ENCODE measurements at places on chromosomes 4 and X.

DNA sequence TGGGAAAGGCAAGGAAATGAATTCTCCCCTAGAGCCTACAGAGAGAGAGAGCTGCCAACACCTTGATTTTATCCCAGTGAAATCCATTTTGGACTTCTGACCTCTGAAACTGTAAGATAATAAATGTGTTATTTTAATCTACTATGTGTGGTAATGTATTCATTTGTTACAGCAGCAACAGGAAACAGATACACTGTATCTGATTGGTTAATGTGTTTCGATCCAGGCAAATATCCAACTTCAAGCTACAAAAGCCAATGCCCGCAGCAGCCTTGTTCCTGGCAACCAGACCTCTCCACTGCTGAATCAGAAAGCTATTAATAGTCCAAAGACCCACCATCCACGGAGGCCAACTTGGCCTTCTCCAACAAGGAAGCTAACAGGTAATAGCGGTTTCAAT, 318.1 kb downstream of the PTTG2 start:
- DNase-seq, result no peak

DNA sequence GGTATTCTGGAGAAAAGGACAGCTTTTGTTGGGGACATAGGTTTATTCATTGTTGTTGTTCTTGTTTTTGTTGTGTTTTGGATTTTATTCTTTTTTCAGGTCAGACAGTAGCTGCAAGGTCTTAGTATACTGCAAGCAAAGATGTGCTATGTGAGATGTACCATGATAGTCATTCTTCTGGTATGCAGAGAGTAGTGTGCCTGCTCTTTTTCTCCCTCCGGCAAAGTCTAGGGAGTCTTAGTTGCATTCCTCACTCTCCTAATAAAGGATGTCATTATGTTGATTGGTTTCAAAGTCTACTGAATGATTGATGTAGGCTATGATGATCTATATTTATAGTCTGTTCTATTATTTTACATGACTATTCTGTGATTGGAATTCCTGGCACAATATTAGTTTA, 119.9 kb upstream of the POF1B start:
- no peak for DNase-seq

DNA sequence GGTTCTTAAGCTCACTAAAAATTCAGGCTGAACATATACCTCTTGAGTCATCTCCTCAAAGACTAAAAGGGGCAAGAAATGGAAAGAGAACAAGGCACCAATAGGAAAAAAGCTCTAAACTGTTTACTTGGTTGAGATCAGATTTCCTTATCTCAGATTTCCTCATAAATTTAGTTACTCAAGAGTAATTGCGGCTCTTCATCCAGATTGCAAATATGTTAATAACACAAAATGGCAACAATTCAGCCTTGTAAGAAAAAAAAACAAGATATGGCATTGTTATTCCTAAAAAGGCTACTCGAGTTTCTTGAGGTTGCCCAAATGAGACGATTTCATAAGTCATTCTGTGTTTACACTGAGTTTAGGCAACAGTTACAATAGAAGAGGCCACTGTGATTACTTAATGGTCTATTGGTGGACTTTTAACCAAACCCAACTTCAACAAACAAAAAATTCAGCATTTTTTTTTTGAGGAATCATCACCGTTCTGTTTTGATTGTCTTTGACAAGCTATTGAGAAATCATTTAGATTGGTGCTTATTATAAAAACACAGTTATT, 97.9 kb upstream of the PDHA1 start:
- DNase-seq, result no peak

- no peak for DNase-seq
Measured at GRCh38 chrX:106042296-106042695, 3.8 kb upstream of the SERPINA7 start.

DNA sequence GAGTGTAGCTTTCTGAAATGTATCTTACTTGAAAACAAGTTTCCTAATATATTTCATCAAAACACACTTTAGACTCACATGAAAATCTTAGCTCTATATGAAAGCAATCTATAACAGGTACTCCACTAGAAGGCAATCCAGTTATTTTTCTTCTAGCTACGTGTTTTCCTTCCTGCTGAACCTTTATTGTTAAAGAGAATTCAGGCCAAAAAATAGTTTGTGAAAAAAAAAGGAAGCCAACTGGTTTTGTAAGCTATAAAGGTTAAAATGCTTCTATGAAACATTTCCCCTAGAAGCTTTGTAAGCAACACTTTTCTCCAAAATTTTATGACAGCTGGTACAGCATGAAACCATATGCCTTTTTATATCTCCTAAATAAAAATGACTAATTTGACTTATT, 304.7 kb upstream of the DIAPH2 start:
- DNase-seq, result no peak

GRCh38 chr4:86033171-86033570, 326.7 kb downstream of the MAPK10 start:
- no peak for DNase-seq

- DNase-seq, result no peak
Measured at GRCh38 chrX:66221856-66222255, 57.8 kb downstream of the HEPH start.

DNA sequence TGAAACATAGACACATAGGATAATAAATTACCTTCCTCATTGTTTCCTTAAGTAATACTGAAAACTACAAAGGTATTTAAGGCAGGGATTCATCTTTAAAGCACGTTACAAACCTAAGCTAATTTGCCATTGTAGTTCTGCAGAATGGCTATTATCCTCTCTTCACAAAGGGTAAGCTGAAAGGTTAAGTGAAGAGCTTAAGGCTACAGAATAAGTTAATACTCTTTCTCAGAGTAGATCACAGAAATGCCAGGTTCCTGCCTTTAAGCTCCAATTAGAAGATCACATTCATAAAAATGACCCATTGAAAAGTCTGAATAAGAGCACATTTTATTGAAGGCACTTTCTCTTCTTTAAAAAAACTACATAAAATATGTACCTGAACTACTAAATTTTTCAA, 42.1 kb upstream of the PRDM5 start:
- no peak for DNase-seq

DNA sequence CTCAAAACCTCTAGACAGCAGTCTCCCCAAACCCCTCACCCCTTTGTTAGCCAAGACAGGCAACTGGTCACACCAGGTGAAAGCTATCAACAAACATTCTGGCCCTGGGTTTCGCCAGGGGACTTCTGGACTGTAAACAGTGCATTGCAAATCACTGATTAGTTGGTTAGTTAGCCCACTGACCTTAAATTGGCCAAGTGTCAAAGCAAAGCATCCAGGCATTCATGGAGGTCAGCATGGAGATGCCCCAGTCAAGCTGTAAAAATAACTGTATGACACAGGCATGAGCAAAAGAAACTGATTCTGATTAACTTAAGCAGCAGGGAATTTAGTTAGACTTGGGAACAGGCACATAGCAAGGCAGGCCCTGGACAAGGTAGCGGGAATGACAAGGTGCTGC, 156.0 kb upstream of the TTC29 start:
- no peak for DNase-seq

DNA sequence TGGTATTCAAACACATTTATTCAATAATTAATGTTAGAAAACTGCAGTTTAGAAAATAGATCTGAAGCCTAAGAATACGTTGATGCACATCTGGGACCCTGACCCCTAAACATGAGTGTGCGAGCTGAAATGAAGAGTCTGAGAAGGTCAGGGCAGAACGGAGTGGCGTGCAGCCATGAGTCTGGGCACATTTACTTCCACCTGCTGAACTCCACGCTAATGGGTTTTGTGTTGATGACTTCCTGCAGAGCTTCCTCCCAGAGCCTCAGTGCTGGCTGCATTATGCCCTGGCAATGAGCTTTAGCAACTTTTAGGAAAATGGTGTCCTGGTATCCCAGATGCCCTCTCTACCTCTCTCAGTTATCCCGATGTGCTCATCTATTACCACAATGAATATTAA, 53.1 kb downstream of the FAM114A1 start:
- DNase-seq, result no peak

- DNase-seq, result peak; percentile 67
Measured at GRCh38 chrX:16892504-16893362, 22.6 kb upstream of the RBBP7 start.

- DNase-seq, result no peak
Measured at GRCh38 chr4:143555676-143556075, 42.2 kb downstream of the SMARCA5 start.

DNA sequence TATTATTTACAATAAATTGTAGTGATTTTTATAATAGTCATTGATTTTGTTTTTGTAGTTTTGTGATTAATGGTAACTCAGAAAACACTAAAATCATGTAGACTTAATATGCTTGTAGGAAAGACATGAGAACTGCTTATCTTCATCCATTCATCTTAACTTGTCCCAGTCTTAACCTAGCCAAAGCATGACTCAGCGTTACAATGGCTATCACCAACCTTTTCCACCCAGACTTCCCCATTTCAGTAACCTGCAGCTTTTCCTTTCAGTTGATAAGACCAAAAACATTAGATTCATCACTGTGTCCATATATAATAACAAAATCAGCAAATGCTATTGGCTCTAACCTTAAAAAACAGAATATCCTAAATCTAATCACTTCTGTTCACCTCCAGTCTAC, 106.2 kb upstream of the KLF8 start:
- no peak for DNase-seq

GRCh38 chr4:72302981-72303704, 265.9 kb downstream of the ADAMTS3 start:
- DNase-seq, result peak; percentile 16

DNA sequence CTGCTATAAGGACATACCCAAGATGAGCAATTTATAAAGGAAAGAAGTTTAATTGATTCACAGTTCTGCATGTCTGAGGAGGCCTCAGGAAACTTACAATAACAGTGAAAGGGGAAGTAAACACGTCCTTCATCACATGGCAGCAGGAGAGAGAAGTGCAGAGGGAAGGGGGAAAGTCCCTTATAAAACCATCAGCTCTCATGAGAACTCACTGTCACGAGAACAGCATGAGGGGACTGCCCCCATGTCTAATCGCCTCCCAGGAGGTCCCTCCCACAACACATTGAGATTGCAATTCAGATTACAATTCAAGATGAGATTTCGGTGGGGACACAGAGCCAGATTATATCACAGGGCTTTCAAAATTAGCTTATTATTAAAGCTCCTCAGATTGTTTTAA, 209.5 kb upstream of the PPP3CA start:
- peak; percentile 63 for DNase-seq

GRCh38 chr4:17385403-17385802, 126.5 kb downstream of the QDPR start:
- peak; percentile 38 for DNase-seq

- peak; percentile 4 for DNase-seq
Measured at GRCh38 chr4:142777045-142777743, 68.9 kb downstream of the INPP4B start.

- no peak for DNase-seq
Measured at GRCh38 chr4:188263321-188263720, 124.1 kb downstream of the TRIML1 start.

DNA sequence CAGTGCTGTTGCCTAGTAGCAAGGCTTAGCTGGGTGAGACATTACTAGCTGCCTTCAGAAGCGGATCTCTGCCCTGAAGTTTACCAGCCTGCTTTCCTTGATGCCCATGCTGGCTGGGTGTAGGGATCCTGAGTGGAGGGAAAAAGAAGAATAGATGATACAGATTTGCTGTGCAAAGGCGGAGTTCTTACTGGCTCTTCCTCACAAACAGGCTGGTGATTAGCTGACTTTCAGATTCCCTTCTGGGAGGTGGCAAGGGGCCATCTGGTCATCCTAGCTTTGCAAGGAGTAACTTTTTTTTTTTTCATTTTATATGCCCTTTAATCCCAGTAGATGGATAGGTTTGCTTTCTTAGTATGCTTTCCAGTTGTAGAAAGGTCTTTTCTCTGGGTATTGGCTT, 44.8 kb downstream of the SMARCA5 start:
- DNase-seq, result no peak

GRCh38 chr4:56979421-56980072, 851 bp downstream of the POLR2B start:
- peak; percentile 34 for DNase-seq

DNA sequence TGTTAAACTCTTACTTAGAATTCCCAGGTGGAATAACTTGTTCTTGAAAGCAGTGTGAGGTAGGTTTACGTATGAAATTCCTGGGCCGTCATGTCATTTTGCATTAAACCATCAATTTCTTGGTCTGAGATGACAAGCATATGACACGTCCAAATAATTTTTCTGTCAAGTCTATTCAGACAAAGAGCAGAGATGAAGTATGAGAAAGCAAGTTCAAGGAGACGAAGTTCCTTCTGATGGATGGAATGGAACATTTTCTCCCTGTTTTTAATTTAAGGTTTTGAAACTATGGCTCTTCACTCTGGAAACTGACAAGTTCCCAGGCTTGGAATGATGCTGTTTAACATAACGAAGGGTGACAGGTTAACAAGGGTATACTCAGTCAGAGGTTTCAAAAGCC, 252.8 kb upstream of the SFRP2 start:
- no peak for DNase-seq

- DNase-seq, result peak; percentile 33
Measured at GRCh38 chr4:15010038-15010585, 7.8 kb downstream of the CPEB2 start.

DNA sequence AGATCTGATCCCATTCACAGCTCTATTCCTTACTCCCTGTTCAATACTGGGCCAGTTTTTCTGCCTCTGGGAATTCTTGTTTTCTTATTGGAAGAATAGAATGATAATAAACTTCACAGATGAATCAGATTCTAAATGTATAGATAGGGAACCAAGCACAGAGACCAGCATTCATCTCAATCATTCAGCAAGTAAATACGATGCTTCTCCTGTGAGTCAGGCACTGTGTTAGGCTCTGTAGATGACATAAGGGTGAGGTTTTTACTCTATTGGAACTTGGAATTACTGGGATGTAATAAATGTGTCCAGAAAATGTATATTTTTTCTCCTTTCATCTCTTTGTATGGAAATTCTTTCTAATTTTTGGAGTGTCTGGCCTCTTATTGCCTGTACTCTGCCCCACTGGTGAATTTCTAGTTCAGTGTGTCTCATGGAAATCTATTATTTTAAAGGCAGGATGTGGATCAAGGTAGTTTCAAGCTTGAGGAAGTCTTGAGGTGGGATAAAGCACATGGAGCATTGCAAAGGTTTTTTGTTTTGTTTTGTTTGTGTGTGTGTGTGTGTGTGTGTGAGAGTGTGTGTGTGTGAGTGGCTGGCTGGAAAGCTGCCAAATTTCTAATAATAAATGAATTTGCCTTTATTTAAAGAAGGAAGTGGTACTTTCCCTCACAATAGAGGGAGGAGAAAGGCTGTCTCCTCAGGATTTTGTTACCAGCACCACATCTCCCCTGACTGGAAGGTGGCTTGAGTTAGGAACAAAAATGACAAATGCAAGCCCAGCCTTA, 117.9 kb upstream of the HS3ST1 start:
- DNase-seq, result peak; percentile 14

- no peak for DNase-seq
Measured at GRCh38 chr4:104493081-104493831, 1.4 kb downstream of the CXXC4 start.

- DNase-seq, result no peak
Measured at GRCh38 chr4:13399257-13399656, 84.9 kb downstream of the RAB28 start.

- no peak for DNase-seq
Measured at GRCh38 chr4:94536649-94537469, 85.1 kb downstream of the PDLIM5 start.

DNA sequence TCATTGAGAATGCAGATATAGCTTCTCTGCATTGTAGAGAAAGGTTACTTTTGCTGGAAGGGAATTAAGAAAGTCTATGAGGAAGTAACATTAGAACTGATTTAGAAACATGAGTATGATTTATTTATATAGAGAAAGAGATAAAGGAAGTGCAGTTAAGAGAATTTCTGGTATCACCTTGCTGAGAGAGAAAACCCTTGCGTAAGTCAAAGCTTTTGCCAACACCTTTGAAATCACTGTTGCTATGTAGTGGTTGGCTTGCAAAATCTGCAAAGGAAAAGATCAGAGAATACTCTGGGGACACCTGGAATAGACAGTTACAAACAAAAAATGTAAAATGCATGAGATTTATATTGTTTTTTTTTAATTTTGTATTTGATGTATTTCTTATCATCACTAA, 137.3 kb upstream of the RXFP1 start:
- no peak for DNase-seq
